ENCODE measurements at places on chromosomes 1 and 21.

DNA sequence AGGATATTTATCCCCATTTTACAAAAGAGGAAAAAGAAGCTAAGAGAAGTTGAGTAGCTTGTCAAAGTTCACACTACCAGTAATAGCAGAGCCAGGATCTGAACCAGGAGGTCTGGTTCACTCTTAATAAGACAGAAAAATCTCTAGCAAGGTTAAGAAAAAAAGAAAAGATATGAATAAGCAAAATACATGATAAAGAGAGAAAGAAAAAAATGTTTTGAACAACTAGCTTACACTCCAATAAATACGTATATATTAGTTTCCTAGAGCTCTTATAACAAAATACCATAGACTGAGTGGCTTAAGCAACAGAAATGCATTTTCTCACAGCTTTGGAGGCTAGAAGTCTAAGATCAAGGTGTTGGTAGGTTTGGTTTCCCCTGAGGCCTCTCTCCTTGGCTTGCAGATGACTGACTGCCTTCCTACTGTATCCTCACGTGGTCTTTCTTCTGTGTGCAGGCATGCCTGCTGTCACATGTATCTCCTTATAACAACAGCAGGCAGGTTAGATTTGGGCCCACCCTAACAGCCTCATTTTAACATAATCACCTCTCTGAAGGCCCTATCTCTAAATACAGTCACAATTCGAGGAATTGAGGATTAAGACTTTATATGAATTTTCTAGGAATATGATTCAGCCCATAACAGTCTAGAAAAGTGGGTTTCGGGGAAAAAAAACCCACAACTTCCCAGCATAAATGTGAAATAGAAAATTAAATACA is 60.4 kb downstream of the LEPR start:
- DNase-seq, result no peak

DNA sequence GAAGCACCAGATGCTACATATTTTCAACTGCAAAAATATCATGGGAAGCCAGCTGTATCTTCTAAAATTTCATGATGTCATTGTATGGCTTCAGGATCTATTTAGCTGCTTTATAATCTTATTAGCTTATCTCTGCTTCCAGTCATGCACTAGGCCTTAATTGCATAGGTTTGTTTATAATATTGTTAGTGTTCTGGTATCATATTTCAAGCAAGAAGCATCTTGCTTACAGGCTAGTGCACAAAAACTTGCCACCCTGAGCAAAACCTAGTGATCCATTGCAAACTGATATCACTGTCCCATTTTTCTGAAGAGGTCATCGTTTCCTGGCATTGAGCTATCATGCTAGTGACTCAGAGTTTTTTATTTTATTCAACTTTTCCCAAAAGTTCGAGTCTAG is 15.7 kb upstream of the NRIP1 start:
- DNase-seq, result no peak

DNA sequence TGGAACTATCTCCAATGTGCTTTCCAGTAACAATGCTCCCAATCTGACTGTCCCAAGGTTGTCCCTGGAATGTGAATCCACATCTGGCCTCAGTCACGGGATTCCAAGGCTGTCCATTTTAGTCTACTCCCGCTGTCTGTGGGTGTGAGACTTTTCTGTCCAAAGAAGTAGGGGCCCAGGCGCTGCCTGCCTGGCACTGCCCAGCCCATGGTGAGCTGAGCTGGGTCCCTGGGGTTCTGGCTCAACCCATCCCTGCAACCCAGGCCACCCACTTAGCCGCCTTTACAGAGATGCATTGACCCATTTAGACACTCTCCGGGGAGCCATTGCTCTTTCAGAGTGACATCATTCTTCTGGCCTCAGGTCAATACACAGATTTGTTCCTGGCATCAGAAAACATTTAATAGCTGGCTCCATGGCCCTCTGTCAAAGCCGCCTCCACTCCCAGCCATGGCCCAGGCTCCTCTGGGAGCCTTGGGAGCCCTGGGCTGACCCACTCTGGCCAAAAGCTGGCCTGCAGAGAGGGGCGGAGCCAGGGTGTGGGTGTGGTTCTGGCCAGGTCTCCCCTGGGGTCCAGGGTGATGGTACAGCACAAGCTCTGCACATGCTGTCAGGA is 47.2 kb upstream of the PAX7 start:
- DNase-seq, result no peak

DNA sequence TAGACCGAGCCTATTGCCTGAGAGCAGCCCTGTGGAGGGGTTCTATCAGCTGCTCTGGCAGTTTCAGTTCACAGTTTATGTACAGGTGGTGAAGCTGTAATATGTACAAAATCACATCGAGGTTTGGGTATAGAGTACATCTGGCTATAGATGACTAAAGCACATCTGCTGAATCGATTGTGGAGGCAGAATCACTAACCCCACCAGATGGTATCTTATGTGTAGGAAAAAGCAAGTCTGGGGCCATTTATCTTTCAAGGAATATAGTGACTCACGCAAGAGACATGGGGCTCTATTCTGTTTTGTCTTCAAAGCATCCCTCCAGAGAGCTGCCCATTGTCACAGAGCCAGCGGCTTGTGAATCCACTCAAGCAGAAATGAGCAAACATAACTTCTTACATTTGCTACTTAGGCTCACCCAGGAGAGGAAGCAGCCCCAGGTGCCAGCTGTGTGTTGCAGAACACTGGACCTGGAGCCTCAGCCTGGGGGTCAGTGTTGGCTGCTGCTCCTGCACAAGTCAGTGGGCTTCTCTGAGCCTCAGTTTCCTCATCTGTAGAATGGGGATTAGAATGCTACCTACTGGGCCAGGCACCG is 21.3 kb downstream of the MIIP start:
- no peak for DNase-seq

DNA sequence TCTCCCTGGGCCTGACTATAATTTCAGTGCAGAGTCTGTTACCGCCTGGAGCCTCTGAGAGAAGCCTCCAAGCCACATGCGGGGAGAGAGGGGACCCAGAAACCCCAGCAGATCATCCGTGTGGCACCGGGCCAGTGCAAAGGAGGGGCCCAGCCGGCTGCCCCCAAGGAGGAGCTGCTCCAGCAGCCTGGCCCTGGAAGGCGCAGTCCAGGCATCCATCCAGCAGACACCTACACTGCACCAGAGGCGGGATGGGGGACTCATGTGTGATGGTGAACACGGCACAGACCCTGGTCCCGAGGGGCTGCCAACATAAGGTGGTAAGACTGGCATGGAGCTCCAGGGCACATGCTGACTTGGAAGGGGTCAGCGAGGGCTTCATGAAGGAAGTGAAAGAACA is 39.6 kb upstream of the CLSTN1 start:
- DNase-seq, result no peak

- no peak for DNase-seq
Observed at GRCh38 chr1:55696891-55697290, 481.7 kb upstream of the USP24 start.

GRCh38 chr1:30473922-30474817 is 249.2 kb downstream of the MATN1 start:
- DNase-seq, result no peak

DNA sequence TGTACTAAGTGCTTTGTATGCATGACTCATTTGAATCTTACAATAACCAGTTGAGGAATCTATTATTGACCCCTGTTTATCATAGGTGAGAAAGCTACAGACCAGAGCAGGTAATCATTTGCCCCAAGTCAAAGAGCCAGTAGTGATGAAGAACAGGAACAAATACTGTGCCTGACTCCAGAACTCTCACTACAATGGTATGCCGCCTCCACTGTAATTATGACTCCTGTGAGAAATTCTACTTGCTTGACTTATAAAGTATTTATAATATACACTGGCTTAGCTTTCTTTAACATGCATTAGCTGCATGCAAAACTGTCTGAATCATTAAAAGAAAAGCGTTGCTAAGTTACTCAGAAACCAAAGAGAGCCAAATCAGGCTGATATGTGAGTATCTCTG is 92.6 kb downstream of the ZNF281 start:
- DNase-seq, result no peak

- no peak for DNase-seq
Observed at GRCh38 chr21:35922618-35923017, 137.7 kb downstream of the SETD4 start.

- no peak for DNase-seq
Observed at GRCh38 chr1:17572264-17572985, 32.9 kb downstream of the ARHGEF10L start.

- DNase-seq, result no peak
Observed at GRCh38 chr21:25809013-25809412, 74.2 kb downstream of the GABPA start.

Data from activated T-cell treated with anti-CD3 and anti-CD28 coated beads for 24 hours (primary cell).